Hematopoietic multipotent progenitor cell treated with erythropoietin and hydrocortisone succinate and interleukin-3 and kit ligand, for 17 days (in vitro differentiated cells): ENCODE measurements at places on chromosomes 1 and 21.

DNA sequence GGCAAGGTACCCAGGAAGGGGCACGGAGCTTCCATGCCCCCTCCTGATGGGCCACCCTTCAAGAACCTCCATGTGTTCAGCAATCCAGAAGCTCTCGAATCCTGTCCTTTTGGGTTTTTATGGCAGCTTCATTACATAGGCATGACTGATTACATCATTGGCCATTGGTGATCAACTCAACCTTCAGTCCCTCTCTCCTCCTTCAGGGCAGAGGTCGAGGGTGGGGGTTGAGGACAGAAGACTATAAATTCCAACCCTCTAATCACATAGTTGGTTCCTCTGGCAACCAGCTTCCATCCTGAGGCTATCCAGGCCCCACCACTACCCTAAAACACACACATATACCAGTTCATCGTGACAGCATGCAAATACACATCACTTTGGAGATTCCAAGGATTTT, 135.7 kb downstream of the ZNF281 start:
- no peak for DNase-seq

GRCh38 chr1:201356236-201356635, 21.2 kb downstream of the TNNT2 start:
- no peak for DNase-seq

GRCh38 chr1:66505671-66506392, 28.1 kb upstream of the SGIP1 start:
- no peak for DNase-seq

DNA sequence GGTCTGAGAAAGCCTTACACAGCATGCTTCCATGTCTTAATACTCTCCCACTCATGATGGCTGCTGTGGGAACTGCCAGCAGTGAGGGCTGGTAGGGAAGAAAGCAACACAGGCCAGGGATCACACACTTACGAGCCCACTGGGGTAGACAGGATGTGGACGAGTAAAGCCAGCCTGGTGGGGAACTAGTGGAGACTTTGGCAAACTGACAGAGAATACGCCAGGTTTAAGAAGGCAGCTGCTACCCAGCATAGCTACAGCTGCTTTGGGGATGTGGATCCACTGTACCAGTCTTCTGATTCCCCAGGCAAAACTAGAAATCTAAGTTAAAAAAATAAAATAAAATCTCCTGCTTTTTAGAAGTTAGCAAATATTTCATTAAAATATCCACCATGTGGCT, 664.0 kb downstream of the SMYD3 start:
- no peak for DNase-seq

- peak; percentile 81 for DNase-seq
These were observed 14.5 kb downstream of the PDZK1IP1 start for GRCh38 chr1:47175227-47175934.
